ENCODE measurements at places on chromosomes 3 and 15.

GRCh38 chr3:59469948-59470723 is 420.3 kb upstream of the CFAP20DC start:
- no peak for DNase-seq

- no peak for DNase-seq
Measured at GRCh38 chr3:122609798-122610559, 32.5 kb downstream of the PARP15 start.

GRCh38 chr15:45091576-45091975 is 22.4 kb downstream of the DUOX2 start:
- no peak for DNase-seq

DNA sequence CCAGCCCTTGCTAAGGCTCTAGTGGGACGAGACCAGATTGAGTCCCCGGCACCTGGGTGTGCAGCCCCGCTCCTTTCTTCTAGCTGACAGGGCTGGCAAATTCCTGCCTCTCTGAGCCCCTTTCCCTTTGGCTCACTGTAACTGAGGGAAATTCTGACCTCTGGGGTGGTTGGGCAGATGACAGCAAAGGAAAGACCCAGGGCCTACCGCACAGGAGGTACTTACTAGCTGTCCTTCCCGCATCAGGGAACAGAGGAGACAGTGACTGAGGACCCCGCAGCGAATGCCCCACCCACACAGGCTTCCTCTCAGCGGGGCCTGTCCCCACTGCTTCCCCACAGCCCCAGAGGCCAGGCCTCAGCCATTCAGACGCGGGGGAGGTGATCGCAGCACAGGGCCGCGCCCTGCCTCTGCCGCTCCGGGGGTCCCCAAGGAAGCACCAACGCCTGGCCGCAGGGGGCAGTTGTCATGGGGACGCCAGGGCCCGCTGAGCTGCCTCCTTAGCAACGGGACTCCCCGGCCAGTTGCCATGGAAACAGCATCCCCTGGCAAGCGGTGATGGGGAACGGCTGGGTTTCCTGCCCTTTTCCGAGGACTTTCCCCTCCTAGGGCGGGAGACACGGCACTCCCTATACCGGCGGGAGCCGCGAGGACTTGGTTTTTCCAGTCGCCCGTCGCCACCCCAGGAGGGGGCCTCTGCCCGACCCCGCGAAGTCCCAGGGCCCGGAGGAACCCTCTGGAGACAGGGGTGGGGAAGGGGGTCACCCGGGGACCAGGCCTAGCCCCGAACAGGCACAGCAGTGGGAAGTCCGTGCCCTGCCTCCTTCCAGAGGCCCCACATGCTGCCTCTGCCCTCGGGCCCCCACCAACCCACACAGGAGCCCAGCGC is 50.1 kb downstream of the HCN4 start:
- DNase-seq, result no peak

GRCh38 chr15:77028451-77029165 is 33.7 kb downstream of the PSTPIP1 start:
- DNase-seq, result no peak

- peak; percentile 42 for DNase-seq
Measured at GRCh38 chr3:50600841-50601591, 10.6 kb downstream of the CISH start.

- no peak for DNase-seq
Measured at GRCh38 chr15:89335298-89336041, 846 bp upstream of the POLG start.

- no peak for DNase-seq
Measured at GRCh38 chr3:128563439-128563838, 70.4 kb upstream of the GATA2 start.

DNA sequence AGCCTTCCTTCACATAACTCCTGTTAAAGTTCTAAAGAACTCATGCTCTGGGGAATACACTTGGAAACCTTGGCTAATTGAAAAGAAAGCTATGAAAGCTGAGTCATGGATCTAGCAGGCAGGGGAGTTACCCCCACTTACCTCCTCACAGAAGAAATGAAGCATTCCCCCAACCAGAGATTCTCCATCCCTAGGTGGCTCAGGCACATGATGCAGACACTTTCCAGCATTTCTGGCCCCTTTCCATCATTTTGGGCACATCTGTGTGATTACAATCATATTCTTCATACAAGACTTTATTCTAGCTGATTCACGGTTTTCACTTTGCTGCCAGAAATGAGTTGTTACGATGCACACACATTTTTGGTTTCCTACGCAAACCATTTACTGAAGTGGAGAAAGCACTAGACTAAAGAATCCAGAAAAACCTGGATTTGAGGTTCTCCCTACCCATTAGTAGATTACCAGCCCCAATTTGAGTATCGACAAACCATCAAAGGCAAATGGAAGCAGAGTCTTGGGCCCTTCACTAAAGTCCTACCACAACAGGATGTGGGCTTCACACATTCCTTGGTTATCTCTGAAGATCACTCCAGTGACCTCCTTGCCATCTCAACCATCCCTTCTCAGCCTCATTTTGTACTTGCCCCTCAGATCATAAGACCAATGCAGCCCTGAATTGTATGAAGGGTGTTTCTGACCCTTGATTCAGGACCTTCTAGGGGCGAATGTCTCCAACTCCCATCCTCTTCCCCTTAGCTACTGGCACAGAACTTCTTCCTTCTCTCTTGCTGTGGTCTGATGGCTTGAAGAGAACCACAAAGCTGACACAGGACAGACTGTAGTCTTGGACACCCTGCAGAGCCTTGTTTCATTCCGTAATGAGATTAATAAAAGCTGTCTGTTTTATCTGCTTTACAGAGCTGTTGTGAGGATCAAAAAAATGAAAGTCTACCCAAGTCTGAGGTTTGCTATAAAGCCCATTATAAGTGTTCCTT is 42.5 kb upstream of the SNRK start:
- no peak for DNase-seq

DNA sequence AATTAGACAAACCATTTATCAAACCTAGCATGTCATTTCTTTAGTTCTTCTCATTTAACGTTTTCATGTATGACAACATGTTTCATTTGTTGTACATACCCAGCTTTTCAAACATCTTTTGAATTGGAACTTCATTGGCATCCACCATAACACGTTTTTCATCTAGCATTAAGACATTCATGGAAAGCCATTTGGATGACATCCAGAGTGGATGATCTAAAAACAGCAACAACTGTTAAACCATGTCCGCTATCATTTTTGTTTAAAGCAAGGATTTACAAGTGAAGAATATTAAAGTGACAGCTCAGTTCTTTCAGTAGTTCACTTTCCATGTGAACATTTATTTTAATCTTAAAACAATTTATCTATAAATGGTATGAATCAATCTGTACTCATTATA is 14.5 kb downstream of the GATM start:
- DNase-seq, result no peak

DNA sequence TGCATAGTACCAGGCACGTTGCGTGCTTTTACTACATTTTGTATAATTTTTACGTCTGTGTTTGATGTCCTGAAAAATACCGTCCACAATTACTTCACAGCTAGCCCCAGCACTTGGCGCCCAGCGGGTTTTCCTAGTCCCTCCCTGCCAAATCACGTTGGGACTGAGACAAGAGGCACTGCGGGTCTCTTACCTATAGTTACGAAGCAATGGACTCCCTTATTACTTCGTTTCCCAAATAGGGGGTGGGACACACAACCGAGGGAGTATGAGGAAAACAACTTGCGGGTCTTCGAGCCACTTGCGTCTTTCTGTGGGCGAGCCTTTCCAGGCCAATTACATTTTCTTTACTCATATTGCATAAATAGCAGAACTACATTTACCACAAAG is 620 bp upstream of the CMSS1 start:
- no peak for DNase-seq

DNA sequence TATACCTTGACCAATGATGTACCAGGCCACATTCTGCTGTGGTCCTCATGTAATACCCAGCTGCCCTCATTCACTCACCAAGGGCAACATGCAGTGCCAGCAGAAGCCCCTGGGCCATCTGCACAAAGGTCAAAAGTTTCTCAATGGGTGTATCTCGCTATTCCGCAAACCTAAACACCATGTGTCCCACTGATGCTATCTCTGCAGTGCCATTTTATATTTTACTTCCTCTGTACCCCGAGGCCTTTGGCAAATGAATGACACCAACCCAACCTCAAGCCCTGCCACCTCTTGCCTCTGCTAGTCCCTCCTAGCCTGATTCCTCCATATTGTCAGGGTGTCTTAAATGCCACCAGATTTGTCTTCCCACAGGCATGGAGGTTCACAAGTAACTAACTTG is 59.2 kb downstream of the AAGAB start:
- no peak for DNase-seq

- no peak for DNase-seq
Measured at GRCh38 chr15:66647358-66647757, 54.7 kb upstream of the SMAD6 start.

GRCh38 chr3:4492208-4493013 is 737 bp upstream of the ITPR1 start:
- DNase-seq, result peak; percentile 13

DNA sequence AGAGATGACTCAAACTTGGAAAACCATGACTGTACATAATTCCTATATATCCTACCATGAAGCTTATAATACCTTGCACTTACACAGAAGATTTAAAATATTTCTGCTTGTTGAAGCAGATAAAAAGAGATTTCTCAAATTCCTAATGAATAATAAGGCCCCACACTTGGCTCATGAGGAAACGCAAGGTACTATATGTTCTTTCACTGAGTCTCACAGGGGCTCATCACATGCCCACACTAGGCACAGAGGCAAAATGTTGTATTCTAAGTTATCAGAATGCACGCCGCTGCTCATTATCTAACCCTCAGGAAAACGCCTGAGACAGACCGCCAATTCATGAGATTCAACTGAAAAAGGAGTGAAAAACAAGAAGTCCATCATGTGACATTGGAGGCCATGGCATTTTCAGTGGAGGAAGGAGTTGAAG is 5.6 kb downstream of the MYO1E start:
- no peak for DNase-seq

GRCh38 chr3:184453296-184453695 is 73.4 kb downstream of the CHRD start:
- DNase-seq, result no peak

DNA sequence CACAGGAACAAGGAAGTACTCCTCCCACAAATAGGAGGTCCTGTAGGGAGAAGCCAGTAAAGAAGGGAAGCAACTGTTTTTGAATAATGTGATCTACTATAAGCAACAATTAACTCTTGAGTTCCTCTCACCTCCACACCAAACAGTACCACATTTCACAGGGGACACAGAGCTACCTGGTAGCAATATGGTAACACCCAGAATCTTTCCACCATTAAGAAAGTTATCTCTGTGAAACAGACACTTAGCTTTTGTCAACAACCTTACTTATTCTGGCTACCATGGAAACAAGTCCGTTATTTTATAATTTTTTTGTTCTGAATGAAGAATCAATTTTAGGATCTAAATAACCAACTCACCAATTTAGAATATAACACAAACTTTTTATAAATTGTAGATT is 49.5 kb downstream of the TBL1XR1 start:
- no peak for DNase-seq

- no peak for DNase-seq
Measured at GRCh38 chr15:89019436-89019835, 68.8 kb upstream of the ABHD2 start.

GRCh38 chr3:180546863-180547262 is 55.1 kb upstream of the TTC14 start:
- no peak for DNase-seq

GRCh38 chr3:141471160-141471559 is 15.7 kb upstream of the RASA2 start:
- DNase-seq, result no peak

GRCh38 chr3:57948080-57948671 is 60.0 kb upstream of the FLNB start:
- DNase-seq, result no peak

- DNase-seq, result no peak
Measured at GRCh38 chr3:174330303-174330702, 528.8 kb upstream of the NAALADL2 start.

Data from activated CD8-positive, alpha-beta memory T cell treated with anti-CD3 and anti-CD28 coated beads for 1 hour (primary cell).